Kidney (tissue), 22 donors: ENCODE measurements at places on chromosomes 12 and 14. TPM values are rescaled to one million over a fixed set of nuclear protein-coding genes. Genes with fewer than 3 reads are reported as not detected.
A peak's percentile ranks its signal among the peaks of the same experiment; 100 is the strongest.

Gene CHGA
- 6.6 TPM for polyA plus RNA-seq

Gene GALNT8
- polyA plus RNA-seq: 1.4 TPM

- no peak for DNase-seq
Measured at GRCh38 chr12:94640134-94640928, 10.0 kb downstream of the TMCC3 start.

DNA sequence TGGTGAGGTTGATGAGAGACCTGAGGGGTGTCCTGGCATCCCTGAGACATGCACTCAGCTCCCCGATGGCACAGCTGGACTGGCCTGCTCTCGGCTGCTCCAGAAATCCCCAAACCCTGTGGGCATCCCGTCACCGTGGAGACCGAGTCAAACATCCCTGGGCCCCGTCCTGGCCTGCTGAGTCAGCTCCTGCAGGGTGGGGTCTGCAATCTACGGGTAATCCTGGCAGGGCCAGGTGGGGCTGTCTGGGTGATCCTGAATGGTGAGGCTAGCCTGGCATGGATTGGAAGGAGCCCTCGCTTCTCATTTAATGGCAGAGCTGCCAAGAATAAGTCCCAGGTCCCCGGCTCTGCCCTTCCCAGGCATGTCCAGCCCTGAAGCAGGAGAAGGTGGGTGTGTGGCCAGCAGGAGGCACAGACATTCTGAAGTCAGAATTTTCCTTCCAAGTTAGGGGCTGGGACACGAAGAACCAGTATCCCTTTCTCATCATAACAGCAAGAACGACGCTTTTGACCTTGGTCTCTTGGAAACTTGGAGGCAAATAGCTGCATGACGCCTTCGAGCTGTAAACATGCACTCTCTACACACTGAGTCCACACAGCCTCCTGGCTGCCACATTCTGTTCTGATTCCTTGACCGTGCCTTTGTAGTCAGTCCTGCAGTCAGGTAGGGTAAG lies 17.7 kb upstream of the SERPINA4 start:
- DNase-seq: no peak

GRCh38 chr14:34785223-34786006 lies 71.0 kb upstream of the CFL2 start:
- no peak for DNase-seq

- DNase-seq: no peak
Measured at GRCh38 chr14:47490766-47491165, 184.6 kb downstream of the MDGA2 start.

GRCh38 chr12:2198005-2198501 lies 145.3 kb downstream of the CACNA1C start:
- DNase-seq: no peak

DNA sequence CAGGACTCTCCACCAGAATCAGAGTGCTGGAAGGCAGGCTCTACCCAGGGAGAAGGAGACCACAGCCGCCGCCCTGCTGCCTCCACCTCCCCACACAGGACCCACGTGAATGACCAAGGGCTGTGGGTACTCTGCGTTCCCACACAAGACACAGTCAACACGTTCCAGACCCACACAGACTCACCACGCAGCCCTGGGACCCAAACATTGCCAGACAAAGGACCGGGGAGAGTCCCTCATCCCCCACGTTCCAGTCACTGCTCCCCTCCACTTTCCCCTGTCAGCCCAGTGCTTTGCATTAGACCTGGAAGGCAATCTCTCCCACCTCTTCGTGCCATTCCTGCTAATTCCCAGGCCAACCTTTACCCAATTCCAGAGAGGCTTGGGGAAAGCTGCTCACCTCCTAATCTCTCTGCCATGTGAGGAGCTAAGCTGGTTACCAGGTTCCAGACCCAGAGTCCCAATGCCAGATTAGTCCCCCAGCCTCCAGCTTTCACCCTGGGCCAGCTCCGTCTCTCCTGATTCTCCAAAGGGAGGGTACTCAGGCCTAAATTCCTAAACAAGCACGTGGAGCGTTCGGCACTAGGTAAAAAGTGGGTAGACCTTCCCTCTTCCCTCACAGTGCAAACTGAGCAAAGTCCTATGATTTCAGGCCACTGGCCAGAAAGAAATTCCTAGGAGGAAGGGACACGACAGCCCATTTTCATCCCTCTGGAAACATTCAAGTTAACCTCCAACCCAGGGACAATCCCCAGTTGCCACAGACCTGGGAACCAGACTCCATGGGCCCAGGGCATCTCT lies 4.9 kb downstream of the SLC6A13 start:
- DNase-seq: no peak

Gene LTBP2
- polyA plus RNA-seq: 2.9 TPM

GRCh38 chr12:117486840-117487659 lies 125.6 kb upstream of the NOS1 start:
- peak; percentile 67 for DNase-seq

DNA sequence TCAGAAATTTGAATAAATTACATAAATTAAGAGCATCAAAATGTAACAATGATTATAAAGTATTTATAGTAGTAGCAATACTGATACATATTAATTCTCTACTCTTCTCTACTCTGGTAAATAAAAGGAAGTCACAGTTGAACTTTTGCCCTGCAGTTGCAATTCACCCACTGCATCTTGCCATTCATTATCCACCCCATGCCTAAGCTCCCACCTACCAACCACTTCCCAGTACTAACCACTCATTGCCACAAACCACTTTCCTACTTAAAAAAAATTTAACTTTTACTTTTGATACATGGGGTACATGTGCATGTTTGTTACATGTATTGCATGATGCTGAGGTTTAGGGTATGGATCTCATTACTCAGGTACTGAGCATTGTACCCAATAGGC lies 174.0 kb downstream of the RASSF9 start:
- DNase-seq: no peak

Gene LUM
- 102 TPM for polyA plus RNA-seq

Gene KLHDC1
- polyA plus RNA-seq: 2.3 TPM

- no peak for DNase-seq
Measured at GRCh38 chr12:70598467-70599193, 38.6 kb downstream of the PTPRB start.

GRCh38 chr12:95858451-95859343 lies at the start of gene SNRPF:
Gene SNRPF (plus strand): TSS chr12:95858952. CDS start chr12:95859074, 122 bp downstream.
- DNase-seq: peak; percentile 98

DNA sequence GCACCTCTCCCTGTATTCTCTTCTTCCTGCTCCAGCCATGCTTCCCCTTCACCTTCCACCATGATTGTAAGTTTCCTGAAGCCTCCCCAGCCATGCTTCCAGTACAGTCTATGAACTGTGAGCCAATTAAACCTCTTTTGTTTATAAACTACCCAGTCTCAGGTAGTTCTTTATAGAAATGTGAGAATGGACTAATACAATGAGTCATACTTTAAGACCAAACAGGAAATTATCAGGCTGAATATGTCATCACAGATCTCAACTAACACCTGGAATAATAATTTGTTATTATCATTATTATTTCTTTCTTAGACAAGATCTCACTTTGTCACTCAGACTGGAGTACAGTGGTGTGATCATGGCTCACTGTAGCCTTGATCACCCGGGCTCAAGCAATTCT lies 85.4 kb downstream of the KCNMB4 start:
- DNase-seq: no peak

GRCh38 chr12:27412047-27412446 lies 34.5 kb upstream of the SMCO2 start:
- no peak for DNase-seq

Gene CPM
- 35.7 TPM for polyA plus RNA-seq

- DNase-seq: peak; percentile 78
Measured at GRCh38 chr14:54902143-54902520, 494 bp downstream of the GCH1 start.

Gene KRT81
- polyA plus RNA-seq: not detected

GRCh38 chr12:124952801-124953200 lies 36.1 kb downstream of the DHX37 start:
- no peak for DNase-seq

DNA sequence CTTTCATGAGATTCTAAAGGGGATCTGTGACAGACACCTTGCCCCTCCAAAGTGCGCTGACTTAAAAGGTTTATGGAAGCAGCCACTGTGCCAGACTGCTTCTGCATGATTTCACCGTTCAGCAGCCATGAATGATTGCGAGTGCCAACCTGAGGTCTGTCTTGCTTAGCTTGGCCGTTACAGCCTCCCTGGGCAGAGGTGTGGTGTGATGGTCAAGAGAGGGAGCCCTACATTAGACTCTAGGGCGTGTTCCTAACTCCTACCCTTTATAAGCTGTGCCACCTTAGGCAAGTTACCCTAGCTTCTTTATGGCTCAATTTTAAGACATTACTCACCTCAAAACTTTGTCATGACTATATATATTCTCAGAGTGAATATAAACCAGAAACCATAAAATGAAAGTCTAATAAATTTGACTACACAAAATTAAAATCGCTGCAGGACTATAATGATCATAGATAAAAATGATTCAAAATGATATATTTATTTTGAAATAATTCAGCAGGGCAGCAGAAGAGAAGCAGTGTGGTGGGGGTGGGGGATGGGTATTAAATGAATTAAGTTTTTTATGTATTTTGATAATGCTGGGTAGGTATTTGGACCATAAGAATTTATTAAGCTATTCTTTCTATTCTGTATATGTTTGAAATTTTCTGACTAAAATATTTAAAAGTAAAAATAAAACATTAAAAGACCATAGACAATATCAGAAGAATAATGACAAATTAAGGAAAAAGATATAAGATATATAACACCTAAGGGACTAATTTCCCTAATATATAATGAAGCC lies 47.7 kb upstream of the MBIP start:
- no peak for DNase-seq

DNA sequence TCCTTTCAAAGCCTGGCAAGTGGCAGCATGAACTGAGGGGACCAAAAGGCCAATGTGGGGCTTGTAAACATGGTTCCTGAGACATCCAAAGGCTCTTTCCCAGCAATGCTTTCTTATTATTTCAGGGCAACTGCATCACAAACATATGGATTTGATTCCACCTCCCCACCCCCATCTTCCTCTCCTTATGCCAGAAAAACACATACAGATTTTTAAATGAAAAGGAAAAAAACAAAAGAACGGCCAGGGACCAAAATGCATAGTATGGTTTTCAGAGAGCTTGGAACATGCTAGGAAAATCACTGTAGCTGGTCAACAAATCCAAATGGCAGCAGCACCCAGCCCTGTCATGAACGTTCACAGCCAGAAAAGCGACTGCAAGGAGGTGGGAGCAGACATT lies 167.6 kb downstream of the ANO2 start:
- no peak for DNase-seq

GRCh38 chr12:106750524-106750923 lies 24.0 kb upstream of the RIC8B start:
- no peak for DNase-seq

GRCh38 chr12:129788506-129789084 lies 115.2 kb downstream of the TMEM132D start:
- DNase-seq: no peak

Gene NTF3
- 2.9 TPM for polyA plus RNA-seq

DNA sequence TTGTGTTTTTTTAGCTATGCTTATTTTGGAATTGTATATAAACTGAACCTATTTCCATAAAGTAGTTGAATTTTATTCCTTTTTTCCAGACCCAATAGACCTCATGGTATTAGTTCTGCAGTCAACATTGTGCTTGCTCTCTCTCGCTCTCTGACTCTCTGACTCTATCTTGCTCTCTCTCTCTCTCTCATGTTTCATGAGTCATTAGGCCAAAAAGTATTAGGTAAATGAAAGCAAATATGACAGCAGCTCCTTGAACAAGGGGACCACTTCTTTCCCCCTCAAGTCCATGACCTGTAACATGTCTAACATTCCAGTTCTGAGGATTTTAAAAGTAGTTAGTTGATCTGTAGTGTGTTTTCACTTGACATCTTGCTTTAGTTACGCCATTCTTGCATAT lies 14.0 kb upstream of the C12orf71 start:
- DNase-seq: no peak

DNA sequence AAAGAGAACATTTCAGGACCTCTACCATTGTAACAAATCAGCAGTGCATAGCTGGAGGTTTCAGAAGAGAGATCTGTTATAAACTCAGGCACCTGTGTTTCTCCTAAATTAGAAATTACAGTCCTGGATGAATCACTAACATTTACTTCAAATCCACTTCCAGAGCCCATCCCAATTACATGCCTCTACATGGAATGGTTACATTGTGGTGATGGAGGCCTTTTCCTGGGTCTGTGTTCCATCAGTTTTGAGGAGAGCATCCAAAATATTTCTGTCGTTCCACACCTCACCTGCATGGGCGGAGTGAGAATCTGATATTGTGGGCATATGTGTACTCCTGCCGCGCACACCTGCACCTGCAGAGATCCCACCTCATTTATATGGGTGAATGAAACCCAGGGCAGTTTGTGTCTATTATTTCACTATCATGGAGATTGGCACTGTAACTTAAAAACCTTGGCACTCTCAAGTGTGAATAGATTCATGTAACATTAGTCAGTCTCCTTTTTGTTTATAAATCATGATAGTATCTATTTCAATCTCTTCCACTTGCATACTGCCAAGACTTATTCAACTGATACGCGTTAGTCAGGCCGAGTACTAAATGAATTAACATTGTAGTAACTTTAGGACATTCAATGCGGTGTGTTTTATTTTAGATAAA lies 215.1 kb upstream of the FAR2 start:
- DNase-seq: no peak

Gene ANO2
- 0.34 TPM for polyA plus RNA-seq

DNA sequence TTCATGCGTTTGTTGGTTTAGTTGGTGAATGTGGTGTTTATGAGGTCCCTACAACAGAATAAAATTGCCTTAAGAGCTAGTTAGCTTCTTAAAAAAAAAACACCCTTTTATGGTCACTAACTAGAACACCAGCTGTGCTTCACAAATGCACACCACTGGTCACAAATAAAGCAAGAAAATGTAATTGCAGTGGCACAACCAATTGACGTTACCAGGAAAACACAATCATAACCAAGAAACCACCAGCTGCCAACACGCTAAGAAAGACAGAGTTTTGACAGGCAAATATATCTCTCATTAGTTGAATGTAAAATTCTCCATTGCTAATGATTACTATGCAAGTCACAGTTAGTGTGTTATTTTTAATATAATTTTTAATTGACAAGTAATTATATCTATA lies 389.9 kb downstream of the ADAMTS20 start:
- no peak for DNase-seq

Gene FUT8
- 8.2 TPM for polyA plus RNA-seq

- DNase-seq: no peak
Measured at GRCh38 chr12:127485528-127485927, 781.4 kb upstream of the TMEM132C start.

- no peak for DNase-seq
Measured at GRCh38 chr12:56348776-56349175, 10.1 kb downstream of the IL23A start.

Gene OVCH1
- not detected for polyA plus RNA-seq

Gene TAS2R10
- not detected for polyA plus RNA-seq

- no peak for DNase-seq
Measured at GRCh38 chr12:115943310-115943629, 334.2 kb downstream of the MED13L start.

Gene SRGAP1
- 1.8 TPM for polyA plus RNA-seq

Gene FAM234B
- 9.6 TPM for polyA plus RNA-seq

- peak; percentile 39 for DNase-seq
Measured at GRCh38 chr12:23751641-23752040, 197.8 kb downstream of the SOX5 start.
